ENCODE measurements at places on chromosomes 2 and 18.

DNA sequence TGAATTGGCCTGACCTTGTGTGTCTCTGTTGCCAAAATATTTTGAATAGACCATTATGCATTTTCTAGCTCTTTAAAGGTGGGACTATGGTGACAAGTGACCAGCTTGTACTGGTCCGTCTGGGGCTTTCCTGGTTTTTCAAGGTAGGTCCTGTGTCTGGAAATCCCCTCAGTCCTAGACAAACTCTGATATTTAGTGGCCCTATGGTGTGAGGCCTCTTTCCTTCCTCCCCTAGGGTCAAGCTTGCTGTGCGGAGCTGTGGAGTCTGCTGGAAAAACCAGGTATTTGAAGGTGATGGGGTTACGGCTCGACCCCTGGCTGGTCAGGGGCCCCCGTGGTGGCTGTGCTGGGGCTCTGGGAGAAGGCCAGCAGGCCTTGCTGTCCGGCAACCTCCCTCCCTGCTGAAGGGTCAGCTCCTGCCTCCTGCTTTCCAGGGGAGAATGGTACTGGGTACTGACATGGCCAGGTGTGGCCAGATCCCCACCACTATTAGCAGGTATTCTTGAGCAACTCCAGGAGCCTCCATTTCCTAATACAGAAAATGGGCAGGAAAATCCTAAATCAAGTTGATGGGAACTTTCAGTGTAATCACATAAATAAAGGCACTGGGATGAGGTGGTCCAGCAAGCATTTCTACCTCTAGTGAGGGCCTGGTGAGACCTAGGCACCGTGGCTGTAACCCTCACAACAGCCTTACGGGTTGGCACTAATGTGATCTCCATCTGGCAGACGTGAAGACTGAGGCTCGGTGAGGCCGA, 86.2 kb upstream of the HS6ST1 start:
- no peak for DNase-seq

- no peak for DNase-seq
Measured at GRCh38 chr2:238492840-238493239, 66.1 kb downstream of the ASB1 start.

- DNase-seq, result no peak
Measured at GRCh38 chr2:214593727-214594126, 182.9 kb downstream of the VWC2L start.

DNA sequence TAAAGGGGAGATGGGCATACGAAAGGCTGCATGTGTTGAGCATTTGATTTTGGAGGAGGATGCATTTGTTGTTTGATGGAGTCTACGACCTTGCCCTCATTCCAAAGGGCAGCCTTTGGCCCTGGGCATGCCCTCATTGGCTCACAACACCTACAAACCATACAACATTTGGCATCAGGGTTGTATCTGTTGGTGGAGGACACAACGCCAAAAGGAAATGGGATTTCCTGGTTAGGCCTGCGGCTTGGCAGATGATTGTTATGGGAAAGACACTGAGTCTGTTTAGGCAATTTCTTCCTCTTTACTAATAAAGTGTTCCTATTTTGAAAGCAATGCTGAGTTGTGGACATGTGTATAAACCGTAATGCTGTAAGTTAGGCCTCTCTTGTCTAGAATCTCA, 246.9 kb downstream of the LDLRAD4 start:
- no peak for DNase-seq

DNA sequence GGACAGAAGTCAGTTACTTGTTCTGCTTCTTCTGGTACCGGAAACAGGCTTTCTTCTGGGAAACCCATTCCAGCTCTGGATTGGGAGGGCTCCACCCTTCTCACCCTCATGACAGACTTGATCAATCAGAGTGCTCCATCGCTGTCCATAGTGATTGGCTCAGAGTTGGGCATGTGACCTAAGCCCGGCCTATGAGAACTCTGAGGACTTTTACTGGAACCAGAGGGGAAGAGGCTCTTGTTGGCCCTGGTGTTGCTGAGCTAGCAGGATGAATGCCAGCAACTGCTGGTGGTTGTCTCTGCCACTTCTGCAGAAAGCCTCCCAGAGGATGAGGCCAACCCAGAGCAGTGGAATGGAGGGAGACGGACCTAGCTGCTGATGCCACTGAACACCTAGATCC, 33.3 kb downstream of the TMEM37 start:
- DNase-seq, result no peak

GRCh38 chr2:163397451-163397850, 338.4 kb downstream of the FIGN start:
- no peak for DNase-seq

- DNase-seq, result no peak
Measured at GRCh38 chr2:195477248-195477995, 179.6 kb upstream of the SLC39A10 start.

- no peak for DNase-seq
Measured at GRCh38 chr2:15177103-15177502, 384.0 kb downstream of the NBAS start.

GRCh38 chr2:144524118-144525009, 4.4 kb upstream of the ZEB2 start:
- DNase-seq, result no peak

DNA sequence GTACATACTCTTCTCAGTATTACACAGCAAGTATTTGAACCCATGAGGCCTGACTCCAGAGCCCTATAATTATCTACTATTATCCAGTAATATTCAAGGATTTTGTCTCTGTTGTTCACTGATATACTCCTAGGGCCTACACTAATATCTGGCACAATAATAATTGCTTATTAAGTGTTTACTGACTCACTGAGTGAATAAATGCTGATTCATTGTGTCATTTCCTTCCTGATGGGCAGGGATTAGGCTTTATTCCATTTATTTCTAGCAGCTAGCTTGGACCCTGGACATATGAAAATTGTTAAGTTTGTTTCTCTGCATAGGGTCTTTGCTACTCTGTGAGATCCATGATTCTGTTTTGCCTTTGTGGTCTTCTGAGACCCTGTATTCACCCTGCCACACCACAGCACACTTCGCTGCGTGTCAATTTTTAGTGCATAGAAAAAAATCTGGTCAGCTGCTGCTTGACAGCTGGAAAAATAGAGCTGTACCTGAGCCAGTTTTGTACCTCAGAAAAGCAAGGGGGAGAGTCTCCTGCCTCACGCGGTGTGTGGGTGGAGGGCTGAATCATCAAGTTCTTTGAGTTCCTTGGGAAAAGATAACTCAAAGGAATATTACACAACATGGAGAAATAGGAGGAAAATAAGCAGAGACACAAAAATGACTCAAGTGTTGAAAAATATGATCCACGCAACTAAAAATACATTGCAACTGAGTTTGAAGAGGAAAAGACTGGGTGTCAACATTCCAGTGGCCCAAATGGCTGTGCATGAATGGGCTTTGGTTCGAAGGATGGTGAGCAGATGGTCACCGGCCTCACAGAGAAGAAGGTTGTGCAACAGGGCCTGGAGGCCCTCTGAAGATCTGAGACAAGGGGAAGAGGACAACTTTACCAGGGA, 18.9 kb upstream of the DPP4 start:
- DNase-seq, result no peak

- no peak for DNase-seq
Measured at GRCh38 chr2:186995092-186995491, 146.1 kb upstream of the ZSWIM2 start.

GRCh38 chr2:17576802-17577201, 36.3 kb downstream of the VSNL1 start:
- peak; percentile 41 for DNase-seq

- DNase-seq, result no peak
Measured at GRCh38 chr2:3209258-3209657, 168.4 kb downstream of the EIPR1 start.

DNA sequence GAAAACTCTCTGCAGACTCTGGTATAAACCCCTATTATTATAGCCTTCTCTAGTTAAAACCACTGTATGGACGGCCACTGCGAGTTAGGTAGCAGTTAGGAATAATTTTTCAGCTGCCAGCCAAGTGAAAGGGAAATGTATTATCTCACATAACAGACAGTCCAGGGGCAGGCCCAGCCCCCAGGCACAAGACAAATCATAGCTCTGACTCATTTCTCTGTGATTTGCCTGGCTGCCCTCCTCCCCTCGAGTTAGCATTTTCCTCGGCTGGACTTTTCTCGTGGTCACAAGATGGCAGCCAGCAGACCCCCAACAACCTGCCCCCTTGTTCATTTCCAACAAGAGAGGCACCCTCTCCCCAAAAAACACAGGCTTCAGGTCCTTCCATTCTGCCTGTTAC, 10.5 kb downstream of the VIT start:
- no peak for DNase-seq

GRCh38 chr2:231362555-231363184, 32.8 kb upstream of the B3GNT7 start:
- DNase-seq, result no peak

GRCh38 chr2:106147159-106147558, 46.9 kb downstream of the UXS1 start:
- no peak for DNase-seq

DNA sequence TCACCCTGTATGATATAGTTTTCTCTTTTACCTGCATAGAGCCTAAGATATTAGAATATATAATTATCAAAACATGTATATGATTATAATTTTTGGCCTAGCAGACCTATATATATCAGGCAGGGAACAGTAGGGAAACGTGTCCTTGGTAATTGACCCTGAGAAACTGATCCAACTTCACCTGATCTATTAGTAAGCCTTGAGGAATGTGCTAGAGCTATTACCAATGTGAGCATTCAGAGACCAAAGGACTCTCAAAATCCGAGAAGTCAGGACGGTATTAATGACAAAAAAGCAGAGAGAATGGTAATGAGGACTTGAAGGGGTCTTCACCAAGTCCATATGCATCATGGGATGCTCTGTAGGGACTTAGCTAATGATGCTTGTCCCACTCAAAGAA, 571.9 kb downstream of the CPS1 start:
- DNase-seq, result no peak

DNA sequence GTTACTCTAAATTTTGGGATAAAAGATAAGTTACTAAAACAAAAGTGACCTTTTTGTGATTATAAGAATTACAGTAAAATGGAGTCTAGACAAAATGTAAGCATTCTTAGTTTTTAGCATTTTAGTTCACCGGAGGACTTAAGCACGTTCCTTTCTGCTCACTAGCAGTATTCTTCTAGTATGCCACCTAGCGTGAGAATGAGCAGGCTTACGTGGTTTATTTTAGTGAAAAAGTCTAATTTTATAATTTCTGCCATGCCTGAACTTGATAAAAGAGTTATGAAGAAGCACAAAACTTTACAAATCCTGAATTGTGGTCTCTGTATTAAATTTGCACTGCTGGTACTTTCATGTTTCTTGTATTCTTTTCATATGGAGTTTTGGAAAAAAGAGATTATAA, 12.6 kb upstream of the OTX1 start:
- DNase-seq, result no peak

- DNase-seq, result no peak
Measured at GRCh38 chr2:147646818-147647468, 197.9 kb upstream of the ACVR2A start.

DNA sequence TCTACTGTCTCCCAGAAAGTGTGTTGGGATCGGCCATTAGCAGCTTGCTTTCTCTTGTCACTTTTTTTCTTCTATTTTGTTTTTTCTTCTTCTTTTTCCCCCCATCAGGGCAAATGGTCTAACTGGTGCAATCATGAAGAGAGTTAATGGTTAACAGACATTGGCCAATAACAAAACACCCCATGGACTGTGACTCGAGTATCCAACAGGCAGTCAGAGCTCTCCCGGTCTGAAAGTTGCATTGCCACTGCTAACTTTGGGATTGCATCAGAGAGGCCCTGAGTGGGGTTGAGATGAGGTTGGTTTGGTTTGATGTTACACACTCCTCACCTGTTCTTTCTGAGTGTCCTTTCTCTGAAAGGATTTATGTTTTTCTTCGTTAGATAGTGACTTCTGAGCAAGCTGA, 12.9 kb upstream of the SNORC start:
- no peak for DNase-seq

DNA sequence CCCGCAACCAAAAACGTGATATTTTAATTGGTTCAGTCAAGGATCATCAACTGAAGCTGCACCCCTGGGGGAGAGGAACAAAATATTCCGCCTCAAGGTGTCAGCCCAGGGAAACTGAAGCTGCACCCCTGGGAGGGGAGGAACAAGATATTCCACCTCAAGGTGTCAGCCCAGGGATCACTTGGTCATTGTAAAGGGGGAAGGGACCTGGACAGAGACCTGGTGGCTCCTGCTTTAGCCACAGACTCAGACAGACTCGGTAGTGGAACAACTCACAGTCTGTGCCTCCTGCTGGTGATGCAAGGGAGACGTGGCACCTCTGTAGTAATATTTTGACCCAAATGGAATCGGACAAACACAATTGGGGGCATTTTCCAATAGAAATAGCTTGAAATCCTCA, 75.1 kb downstream of the GBX2 start:
- no peak for DNase-seq

DNA sequence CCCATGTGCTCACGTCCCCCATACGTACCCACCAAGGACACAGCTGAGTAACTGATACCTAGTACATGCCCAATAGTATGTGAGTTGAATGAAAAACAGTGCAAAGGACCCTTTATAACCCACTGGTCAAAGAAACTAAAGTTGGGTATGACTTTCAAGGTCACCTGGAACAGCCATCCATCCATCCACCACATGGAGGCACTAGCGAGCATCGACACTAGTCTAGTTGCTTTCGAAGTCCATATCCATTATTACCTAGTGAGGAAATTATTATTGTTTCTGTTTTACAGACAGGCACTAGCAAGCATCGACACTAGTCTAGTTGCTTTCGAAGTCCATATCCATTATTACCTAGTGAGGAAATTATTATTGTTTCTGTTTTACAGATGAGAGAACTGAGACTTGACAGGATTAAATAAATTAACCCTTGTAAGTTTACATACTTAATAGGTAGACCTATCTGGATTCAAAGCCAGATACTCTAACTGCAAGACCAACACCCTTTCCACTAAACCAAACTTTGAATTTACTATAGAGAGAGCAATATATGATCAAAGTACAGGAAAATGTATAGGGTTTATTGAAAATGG, 233.7 kb downstream of the METTL4 start:
- no peak for DNase-seq

DNA sequence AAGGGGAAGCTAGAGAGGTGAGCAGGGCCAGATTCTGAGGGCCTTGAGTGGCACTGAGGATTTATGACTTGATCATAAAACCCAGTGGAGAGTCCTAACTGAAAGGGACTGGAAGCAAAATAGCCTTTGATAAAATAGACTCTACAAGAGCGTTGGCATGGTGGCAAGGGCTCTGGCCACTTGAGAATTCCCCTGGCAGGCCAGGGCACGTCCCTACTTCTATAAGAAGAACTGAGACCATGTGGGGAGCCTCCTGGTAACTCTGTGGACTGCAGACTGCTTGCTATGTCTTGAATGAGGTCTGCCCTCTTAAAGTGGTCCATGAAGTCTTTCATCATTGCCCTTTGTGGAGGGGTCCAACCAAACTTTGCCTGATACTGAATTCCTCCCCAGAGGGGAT, 324.8 kb downstream of the ALK start:
- peak; percentile 31 for DNase-seq

- no peak for DNase-seq
Measured at GRCh38 chr2:5706717-5707455, 14.7 kb downstream of the SOX11 start.

GRCh38 chr2:26364669-26365068, 18.1 kb upstream of the ADGRF3 start:
- no peak for DNase-seq

Measured in NCI-H510A (cell line).